ENCODE measurements at places on chromosomes 11 and 22. TPM values are rescaled to one million over a fixed set of nuclear protein-coding genes. Genes with fewer than 3 reads are reported as not detected.

GRCh38 chr11:71332046-71332445 lies 79.7 kb upstream of the SHANK2 start:
- DNase-seq = no peak

- DNase-seq = no peak
Measured at GRCh38 chr11:111352231-111352746, 26.8 kb downstream of the POU2AF1 start.

- DNase-seq = no peak
Measured at GRCh38 chr22:47021371-47022074, 259.1 kb downstream of the TBC1D22A start.

DNA sequence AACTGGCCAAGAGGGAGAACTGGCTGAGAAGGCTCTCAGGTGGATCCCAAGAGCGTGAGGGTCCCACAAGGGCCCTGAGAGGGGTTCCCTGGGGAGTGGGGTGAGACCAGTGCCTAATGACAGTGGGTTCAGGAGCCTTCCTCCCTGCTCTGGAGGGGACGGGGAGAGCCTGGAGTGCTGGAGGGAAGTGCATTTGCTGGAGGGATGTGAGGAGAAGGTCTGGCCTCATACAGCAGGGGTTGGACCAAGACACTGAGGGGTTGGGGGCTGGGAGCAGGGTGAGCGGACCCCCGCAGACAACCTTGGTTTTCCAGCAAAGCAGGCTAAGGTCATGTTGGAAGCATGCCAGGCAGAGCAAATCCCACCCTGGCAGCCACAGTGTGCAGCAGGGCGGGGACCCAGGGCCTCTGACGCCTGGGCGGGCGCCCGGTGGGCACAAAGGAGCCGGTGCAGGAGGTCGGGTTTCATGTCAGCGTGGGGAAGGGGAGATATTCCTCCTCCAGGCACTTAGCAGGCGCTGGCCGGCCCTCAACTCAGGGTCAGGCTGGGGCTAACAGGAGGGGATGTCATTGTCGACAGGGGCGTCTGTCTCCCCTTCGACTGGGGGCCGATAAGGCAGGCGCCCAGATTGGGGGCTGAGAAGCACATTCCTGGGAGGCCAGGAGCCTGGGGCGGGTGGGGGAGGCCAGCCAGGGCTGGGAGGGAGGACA lies 3.1 kb upstream of the DERL3 start:
- no peak for DNase-seq

GRCh38 chr22:29316141-29316828 lies 788 bp upstream of the RASL10A start:
- no peak for DNase-seq

DNA sequence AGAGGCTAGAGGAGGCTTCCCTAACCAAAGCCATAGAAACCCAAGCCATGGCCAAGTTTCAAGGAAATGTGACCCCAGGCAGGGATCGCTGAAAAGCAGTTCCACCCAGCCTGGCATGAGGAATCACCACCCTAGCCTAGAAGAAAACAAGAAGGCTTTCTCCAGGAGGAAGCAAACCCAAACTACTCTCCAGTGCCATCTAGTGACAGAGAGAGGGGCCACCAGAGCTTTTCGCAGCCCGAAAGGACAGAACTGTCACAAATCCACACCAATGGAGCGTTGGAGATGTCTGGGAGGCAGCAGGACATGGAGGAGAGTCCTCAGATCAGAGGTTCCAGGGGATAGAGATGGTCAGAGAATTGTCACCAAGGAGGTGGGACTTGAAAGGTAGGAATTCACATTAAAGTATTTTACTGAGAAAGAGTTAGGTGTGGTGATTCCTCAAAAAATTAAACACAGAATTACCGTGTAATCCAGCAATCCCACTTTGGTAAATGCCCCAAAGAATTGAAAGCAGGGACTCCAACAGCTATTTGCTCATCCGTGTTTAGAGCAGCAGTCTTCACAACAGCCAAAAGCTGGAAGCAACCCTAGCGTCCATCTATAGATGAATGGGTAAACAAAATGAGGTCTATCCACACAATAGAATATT lies 67.3 kb upstream of the NUP50 start:
- peak; percentile 48 for DNase-seq

DNA sequence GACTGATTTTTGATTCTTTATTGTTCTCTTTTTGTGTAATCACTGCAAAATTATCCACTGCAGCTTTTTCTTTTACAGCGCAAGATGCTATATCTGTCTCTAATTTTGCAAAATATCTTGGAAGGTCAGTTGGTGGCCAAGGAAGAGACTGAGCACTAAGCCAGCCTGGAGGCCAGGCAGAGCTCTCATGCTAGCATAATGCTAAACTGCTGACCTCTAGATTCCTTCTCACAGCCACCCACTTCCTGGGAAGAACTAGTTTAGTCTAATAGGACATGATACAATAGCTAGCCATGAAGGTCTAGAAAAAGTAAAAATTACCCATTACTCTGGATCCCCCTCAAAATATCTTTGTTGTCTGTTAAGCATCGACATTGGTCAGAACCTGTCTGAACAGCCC lies 227.2 kb upstream of the ARHGAP20 start:
- DNase-seq = no peak

Gene PLXNB2
- 27.6 TPM for total RNA-seq

Gene BARX2
- not detected for total RNA-seq

Gene BACE1
- total RNA-seq = 27.5 TPM

Gene MS4A7
- total RNA-seq = not detected

Gene MS4A15
- not detected for total RNA-seq

All from RPMI7951 (cell line).